Fibroblast of skin of left biceps (primary cell): ENCODE measurements at places on chromosomes 5 and 9.
A peak's percentile ranks its signal among the peaks of the same experiment; 100 is the strongest.

- DNase-seq, result no peak
These were observed 138.6 kb downstream of the GNAQ start for GRCh38 chr9:77892955-77893514.

GRCh38 chr9:99021512-99021911, 77.8 kb downstream of the COL15A1 start:
- DNase-seq, result no peak

GRCh38 chr5:159911349-159911748, 4.9 kb upstream of the ADRA1B start:
- DNase-seq, result no peak

GRCh38 chr5:129857116-129857515, 47.1 kb upstream of the CHSY3 start:
- DNase-seq, result peak; percentile 61

- no peak for DNase-seq
These were observed at the start of gene CLIC3 for GRCh38 chr9:136996361-136997292. Gene CLIC3, minus strand, starts transcription at chr9:136996568. Its CDS starts 25 bp downstream, at chr9:136996543.

GRCh38 chr5:163760498-163760897, 255.1 kb downstream of the MAT2B start:
- DNase-seq, result peak; percentile 81

- no peak for DNase-seq
These were observed 600.4 kb downstream of the EBF1 start for GRCh38 chr5:158499075-158499891.

- DNase-seq, result peak; percentile 92
These were observed 559.5 kb upstream of the KLF4 start for GRCh38 chr9:108049026-108049607.

DNA sequence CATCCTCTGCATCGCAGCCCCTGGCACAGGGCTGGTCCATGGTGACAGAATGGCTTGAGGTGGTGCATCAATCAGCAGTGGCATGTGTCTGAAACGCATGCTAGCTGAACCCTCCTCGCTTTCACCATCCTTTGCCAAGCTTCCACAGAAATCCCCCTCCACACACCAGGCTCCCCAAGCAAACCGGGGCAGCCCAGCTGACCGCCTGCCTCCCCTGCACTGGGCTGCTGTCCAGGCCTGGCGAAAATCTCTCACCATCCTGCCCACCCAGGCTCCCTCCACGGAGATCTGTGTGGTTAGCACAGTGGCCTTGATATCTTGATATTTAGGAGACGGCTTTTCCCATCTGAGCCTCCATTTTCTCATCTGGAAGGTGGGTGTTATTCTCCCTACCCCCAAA, 905 bp upstream of the HRH2 start:
- no peak for DNase-seq

DNA sequence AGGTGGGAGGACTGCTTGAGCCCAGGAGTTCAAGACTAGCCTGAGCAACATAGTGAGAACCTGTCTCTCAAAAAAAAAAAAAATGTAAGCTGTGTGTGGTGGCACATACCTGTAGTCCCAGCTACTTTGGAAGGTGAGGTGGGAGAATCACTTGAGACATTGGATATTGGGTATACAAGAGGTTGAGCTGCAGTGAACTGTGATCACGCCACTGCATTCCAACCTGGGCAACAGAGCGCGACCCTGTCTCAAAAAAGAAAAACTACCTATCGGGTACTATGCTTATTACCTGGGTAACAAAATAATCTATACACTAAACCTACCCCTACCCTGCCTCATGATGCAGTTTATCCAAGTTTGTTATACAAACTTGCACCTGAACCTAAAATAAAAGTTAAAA, 64.9 kb downstream of the AOPEP start:
- DNase-seq, result no peak

DNA sequence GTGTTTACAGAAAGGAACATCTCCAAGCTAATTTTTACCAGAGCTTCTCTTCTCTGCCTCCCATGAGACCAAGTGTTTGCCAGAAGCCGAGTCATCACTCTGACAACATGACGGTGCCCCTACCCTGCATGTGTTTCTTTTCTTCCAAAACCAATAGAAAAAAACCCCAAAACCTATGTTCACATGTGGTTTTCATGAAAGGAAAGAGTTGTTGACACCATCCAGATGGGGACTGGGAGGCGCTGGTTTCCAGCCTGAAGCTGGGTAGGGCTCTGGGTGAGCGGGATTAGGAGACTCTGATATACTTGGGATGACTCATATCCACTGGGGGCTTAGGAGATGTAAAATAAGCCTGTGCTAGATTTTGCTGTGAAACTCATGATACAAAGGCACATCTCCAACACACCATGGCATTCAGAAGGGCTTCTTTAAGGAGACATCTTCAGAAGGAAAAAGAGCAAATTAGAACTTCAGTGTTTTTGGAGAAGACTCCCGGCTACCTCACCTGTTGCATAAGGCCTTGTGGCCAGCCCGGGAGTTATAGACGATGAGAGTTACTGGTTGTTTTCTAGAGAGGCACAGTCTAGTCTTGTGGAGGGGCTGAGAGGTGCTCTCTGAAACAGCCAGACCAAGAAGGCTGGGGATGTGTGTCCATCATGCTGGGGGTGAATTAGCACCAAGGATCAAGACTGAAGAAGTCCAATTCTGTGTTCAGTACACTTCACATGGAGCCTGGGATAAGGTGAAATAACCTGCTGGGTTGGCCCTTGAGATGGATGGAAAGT, 108.9 kb upstream of the LHFPL2 start:
- peak; percentile 93 for DNase-seq

GRCh38 chr5:89407054-89407453, 524.1 kb upstream of the MEF2C start:
- no peak for DNase-seq

DNA sequence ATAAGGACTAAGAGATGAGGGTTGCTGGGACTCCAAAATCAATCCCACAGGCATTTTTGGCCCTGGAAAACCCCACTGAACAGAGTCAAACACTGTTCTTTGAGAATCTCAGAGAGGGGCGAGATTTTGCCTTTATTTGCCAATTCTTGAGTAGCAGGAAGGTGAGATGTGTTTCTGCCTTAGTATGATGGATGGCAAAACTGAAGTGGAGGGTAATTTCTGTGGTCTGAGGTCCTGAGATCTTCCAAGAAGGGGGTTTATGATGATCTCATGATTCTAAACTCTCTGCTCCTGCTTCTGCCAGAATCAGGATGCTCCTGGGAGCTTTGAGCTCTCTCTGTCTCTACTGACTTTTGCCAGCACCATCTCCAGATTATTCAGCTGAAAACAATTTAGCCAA, 174.8 kb upstream of the CLINT1 start:
- DNase-seq, result no peak

GRCh38 chr9:114288193-114289091, 34.5 kb upstream of the ORM1 start:
- DNase-seq, result no peak

DNA sequence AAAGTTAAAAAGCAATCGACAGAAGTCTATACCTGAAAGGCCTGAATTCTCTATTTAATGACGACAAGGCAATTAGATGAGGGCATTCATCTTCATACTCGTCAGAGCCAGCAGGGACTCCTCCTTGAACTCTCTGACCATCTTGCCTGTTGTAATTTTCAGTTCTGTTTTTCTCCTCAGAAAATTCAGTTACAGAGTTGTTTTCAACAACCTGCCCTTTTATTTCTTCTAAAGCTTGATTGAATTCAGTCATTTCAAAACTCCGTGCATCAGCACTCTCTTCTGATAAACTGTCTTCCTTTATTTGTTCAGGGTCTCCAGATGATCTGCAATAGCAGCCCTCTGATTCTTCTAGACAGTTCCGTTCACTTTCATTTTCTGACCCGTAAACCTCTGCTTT, 15.6 kb downstream of the RIOK2 start:
- DNase-seq, result no peak

- no peak for DNase-seq
These were observed at the start of gene WNT8A for GRCh38 chr5:138083702-138084101. Gene WNT8A, plus strand, starts transcription at chr5:138084033. Its CDS starts 95 bp downstream, at chr5:138084128.

DNA sequence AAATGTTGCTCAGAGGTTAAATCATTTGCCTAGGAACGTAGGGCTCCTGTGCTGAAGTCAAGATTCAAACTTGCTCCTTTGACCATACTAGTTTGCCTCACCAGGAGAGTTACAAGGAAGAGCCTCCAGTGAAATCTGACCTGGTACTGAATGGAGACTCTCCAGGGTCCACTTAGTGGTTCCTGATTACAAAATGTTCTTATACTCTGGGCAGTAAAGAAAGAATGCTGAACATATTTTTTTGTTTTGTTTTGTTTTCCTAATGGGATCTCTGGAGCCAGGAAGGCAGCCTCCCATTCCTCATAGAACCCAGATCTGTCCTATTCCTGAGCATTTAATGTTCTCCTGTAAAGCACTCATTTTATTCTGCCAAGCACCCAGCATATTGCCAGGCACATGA, 256.5 kb upstream of the CLINT1 start:
- no peak for DNase-seq

GRCh38 chr9:85155352-85155751, 485.8 kb downstream of the NTRK2 start:
- peak; percentile 8 for DNase-seq

DNA sequence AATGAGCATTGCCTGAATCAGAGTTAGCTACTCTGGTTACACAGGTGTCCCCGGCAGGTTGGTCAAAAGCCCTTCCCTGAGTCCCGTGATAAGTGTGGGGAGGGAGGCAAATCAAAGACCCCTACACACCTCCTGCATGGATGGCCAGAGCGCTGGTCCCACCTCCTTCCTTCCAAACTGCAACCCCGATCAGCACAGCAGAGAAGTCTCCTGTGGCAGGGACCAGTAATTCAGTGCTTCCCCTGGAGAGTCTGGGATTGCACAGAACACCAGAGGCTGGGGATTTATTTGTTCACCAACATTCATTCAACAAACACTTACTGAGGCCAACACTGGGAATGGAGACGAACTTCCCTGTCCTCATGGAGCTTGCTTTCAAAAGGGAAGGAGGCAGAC, 46.2 kb downstream of the NSUN2 start:
- DNase-seq, result no peak
